Tibial artery (tissue), 4 donors: ENCODE measurements at places on chromosomes 13 and 19.

- DNase-seq, result no peak
Measured at GRCh38 chr13:113151745-113152690, 6.4 kb upstream of the PROZ start.

GRCh38 chr19:48819366-48819816 is 8.6 kb upstream of the BCAT2 start:
- peak; percentile 97 for DNase-seq

DNA sequence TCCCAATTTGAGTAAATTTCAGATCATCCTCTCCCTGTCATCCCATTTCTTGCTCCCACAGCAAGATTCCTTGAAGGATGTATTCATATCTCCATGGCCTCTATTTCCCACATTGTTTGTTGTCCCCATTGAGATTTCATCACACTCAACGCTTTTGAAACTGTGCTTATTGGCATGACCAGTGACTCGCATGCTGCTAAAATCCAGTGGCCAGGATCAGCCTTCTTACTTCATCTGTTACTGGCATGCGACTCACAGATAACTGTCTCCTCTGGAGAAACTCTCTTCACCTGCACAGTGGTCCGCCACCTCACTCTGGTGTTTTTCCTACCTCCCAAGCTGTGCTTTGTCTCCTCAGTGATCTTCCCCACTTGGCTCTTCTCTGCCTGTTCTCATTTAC is 95.8 kb downstream of the WASF3 start:
- no peak for DNase-seq

DNA sequence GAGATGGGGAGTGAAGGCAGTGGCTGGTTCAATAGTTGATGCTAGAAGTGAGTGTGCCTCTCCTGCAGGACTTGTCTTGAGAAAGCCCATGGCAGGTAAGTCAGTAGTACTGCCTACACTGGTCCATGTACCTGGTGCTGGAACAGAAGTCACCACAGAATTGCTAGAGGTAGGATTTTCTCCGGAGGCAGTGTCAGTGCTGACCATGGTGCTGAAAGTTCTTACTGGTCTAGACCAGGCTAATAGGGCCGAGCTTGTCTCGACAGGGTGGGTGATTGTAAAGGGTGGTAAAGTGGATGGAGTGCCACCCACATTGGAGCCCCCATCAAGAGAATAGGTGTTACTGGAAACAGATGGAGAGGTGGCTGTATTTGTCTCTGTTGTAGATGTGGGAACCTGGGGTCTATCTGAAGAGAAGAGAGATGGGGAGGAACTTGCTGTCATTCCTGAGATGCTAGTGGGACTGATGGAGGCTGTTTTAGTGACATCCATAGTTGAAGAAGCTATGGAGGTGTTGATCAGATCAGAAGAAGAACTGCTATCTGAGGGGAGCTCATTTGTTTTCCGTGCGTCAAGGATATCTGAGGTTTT is 36.6 kb downstream of the MUC16 start:
- DNase-seq, result no peak

DNA sequence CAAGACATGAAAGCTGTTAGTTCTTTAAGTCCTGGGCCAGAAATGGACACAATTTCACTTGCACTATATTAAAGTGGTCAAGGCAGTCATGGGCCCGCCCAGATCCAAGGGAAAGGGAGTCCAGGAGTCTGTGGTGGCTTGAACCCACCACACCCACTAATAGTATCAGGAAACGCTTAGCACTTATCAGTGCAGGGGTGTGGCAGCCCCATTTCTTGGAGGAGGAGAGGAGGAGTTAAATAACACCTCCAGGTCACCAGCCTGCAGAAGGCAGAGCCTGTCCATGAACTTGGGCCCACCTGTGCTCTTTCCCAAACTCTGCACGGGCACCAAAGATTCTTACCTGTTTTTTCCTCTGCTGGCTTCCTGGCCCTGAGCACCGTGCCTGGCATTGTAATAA is 5.4 kb upstream of the NTN5 start:
- no peak for DNase-seq

- no peak for DNase-seq
Measured at GRCh38 chr19:42466521-42467182, 23.9 kb upstream of the CXCL17 start.

DNA sequence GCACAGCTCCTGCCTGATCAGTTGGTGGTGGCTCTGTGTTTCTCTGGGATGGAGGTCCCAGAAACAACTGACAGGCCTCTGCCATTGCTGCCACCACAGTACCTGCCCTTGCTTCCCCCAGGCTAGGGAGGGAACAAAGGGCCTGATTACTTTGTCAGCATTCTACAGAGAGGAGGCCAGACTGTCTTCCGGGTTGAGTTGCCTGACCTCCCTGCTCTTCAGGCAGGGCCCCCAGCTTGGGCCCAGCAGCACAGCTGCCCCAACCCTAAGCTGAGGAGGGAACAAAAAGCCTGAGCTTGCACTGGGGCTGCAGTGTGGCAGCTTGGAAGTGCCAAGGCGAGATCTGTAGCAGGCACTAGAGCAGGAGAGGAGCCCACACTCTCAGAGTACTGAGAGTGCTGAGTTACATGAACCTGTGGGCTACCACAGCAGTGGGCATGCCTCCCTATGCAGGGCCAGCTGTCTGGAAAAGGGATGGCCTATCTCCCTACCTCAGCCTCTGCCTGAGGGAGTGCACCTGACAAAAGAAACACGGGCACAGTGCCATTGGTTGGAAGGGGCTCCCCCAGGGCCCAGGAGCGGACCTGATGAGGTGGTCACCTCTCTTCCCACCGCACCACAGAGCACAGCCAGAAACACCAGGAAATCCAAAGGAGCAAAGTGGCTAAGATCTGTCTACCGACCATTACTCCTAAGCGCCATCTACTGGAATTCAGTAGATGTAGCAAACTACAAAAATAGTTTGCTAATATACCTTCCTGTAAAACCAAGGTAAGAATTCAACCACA is 24.4 kb downstream of the SLC25A15 start:
- DNase-seq, result no peak

GRCh38 chr13:87889254-87889653 is 218.1 kb downstream of the SLITRK5 start:
- no peak for DNase-seq

GRCh38 chr19:6734096-6734696 is 3.2 kb downstream of the GPR108 start:
- DNase-seq, result no peak

- DNase-seq, result peak; percentile 82
Measured at GRCh38 chr13:31756346-31756745, 17.0 kb downstream of the RXFP2 start.

- peak; percentile 88 for DNase-seq
Measured at GRCh38 chr19:2328401-2329148, at the start of the genes LSM7 and SPPL2B. TSS of gene LSM7 (minus strand) at chr19:2328586. CDS start at chr19:2328566, 20 bp downstream. TSS of gene SPPL2B (plus strand) at chr19:2328684. CDS start at chr19:2328710, 26 bp downstream.

- DNase-seq, result no peak
Measured at GRCh38 chr13:103525530-103525929, 459.3 kb upstream of the SLC10A2 start.

DNA sequence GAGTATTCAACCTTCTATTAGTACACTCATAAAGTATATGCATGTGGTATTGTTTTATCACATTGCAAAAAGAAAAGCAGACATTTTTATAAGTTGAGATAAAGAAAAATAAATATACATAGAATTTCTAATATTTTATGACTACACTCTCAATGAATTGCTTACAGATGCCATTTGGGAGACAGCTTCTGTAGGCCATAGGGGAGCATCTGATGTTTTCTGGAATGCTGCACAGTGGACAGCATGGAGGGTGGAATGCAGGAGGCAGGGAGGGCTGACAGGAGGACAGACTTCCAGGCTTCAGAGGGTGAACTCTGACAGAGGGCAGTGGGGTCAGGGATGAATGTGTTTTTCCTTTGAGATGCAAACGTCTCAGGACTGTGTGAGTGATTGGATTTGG is 45.8 kb downstream of the MIPEP start:
- no peak for DNase-seq

DNA sequence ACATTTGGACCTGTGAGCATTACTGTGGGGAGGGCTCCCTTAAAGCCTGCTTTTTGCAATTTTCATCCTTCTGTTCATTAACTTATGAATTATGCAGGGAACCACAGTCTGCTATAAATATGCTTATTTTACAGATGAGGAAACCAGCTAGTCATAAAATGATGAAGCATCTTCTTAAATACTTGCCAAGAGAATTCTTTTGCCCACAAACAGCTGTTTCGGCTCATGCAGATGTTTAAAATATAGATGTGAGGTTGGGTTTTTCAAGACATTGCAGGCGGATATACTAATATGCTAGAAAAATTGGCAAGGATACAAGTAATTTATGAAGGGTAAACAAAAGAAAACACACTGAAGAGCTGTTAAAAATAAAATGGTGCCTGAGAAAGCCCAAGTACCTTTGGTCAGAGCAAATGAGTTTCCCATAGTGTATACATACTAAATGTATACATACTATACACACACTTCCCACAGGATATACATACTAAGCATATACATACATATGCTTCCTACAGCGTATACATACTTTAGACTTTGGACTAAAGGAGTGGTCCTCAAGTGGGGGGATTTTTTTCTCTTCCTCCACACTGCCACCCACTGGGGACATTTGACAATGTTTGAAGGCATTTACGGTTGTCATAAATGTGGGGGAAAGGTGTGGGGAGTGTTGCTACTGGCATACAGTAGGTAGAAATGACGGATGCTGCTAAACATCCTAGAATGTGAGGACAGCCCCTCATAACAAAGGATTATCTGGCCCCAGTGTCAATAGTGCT is 164.9 kb upstream of the CSNK1A1L start:
- DNase-seq, result no peak

DNA sequence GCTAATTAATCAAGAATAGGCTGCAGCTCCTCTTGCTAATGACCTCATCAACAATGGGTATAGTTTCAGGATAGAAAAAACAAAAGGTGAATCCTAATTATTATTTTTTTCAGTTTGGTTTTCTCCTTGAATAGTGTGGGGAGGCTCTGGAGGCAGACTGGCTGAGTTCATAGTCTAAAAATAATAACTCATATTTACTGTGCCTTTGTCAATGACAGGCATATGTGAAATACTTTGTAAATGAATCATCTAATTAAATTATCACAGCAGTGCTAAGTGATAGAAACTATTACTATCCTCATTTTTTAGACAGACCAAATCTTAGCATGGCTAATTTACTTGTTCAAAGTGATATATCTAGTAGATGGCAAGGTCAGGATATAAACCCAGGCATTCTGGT is 1261.0 kb upstream of the SLC10A2 start:
- no peak for DNase-seq

DNA sequence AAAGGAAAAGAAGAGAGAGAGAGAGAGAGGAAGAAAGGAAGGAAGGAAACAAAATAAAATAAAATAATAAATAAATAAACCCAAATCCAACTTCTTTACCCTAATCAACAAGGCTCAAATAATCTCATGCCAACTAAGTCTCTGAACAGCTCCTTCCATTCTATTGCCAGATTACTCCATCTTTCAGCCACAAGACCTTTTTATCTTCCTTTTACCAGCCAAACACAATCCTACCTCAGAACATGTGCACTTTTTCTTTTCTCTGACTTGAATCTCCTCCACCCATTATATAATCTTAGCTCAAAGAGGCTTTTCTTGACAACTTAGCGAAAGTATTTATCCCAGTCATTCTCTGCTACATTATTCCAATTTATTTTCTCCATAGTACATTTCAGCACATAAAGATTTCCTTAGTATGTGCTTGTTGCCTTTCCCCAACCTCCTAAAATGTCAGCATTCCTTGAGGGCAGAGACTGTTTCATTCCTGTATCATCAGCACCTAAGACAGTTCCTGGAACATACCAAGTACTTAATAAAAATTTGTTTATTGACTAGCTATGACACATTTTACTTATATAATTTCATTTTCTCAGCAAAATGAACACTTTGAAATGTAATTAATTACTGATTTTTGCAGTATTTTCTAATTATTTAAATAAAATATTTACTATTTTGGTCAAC is 33.5 kb upstream of the USPL1 start:
- no peak for DNase-seq

DNA sequence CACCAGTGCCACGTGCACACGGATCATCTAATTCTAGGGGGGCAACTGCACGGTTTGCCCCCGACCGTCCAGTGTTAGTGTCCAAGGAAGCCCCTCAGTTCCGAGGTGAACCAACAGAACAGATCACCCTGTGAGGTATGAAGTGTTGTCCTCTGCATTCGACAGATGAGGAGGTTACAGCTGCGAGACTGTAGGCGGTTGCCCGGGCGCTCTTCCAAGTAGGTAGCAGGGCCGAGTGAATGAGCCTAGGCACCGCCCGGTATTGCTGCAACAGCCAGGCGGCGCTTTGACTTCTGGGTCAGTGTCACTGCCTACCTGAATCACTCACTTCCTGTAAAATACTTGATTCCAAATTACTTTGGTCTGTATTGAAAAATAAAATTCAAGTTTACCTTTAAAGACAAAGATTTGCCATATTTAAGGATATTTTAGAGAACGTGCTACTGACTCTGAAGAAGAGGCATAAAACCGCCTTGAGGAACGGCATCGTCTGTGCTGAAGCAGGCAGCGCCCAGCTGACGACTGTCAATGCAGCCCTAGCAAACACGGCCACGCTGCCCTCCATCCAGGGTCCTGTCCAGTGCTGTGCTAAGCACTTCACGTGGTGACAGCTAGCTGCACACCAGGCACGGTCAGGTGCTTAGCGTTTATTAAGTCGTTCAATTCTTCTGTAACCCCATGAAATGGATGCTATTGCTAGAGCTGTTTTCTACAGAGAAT is 19.3 kb upstream of the RASA3 start:
- DNase-seq, result no peak

- no peak for DNase-seq
Measured at GRCh38 chr13:30466358-30466714, 600 bp upstream of the HMGB1 start.
